Aortic smooth muscle cell (primary cell): ENCODE measurements at places on chromosomes 6 and 20. TPM values are rescaled to one million over a fixed set of nuclear protein-coding genes. Genes with fewer than 3 reads are reported as not detected.

Gene SLPI
- total RNA-seq, result 0.66 TPM in 1 of 2 replicates, not detected in the other

Gene SASH1
- 89.8 and 93.0 TPM in 2 replicates for total RNA-seq

Gene KCNK5
- under 0.01 and 0.06 TPM in 2 replicates for total RNA-seq

Gene ANGPT4
- not detected in 2 replicates for total RNA-seq

Gene COL21A1
- total RNA-seq, result 9.5 and 28.5 TPM in 2 replicates

Gene CRISP3
- total RNA-seq, result not detected in 2 replicates
